ENCODE measurements at places on chromosomes 5 and 9. TPM values are rescaled to one million over a fixed set of nuclear protein-coding genes. Genes with fewer than 3 reads are reported as not detected.

The SPRY4 gene
- 0.27 TPM for total RNA-seq

The TMC1 gene
- not detected for total RNA-seq

The PANK3 gene
- 47.3 TPM for total RNA-seq

The PCDHB15 gene
- total RNA-seq = not detected

The FOXI1 gene
- not detected for total RNA-seq

The RASEF gene
- total RNA-seq = not detected

The INPP5E gene
- 16.5 TPM for total RNA-seq

The STXBP1 gene
- 12.1 TPM for total RNA-seq

The RNF224 gene
- not detected for total RNA-seq

The SH2D3C gene
- total RNA-seq = 71.4 TPM

The BHMT gene
- total RNA-seq = not detected

The DELE1 gene
- total RNA-seq = 72.1 TPM

The MRRF gene
- total RNA-seq = 34.1 TPM

The TAL2 gene
- not detected for total RNA-seq

The GABRA1 gene
- not detected for total RNA-seq

The ANKRD34B gene
- not detected for total RNA-seq

The TAS2R1 gene
- not detected for total RNA-seq

The PTGES gene
- total RNA-seq = not detected

The PDE6A gene
- total RNA-seq = not detected

The TRPM6 gene
- total RNA-seq = not detected

The HRCT1 gene
- not detected for total RNA-seq

The MLANA gene
- total RNA-seq = not detected

The TNFSF8 gene
- total RNA-seq = 88.8 TPM

The SPATA31D4 gene
- total RNA-seq = not detected

The NXNL2 gene
- not detected for total RNA-seq

The PROB1 gene
- total RNA-seq = 3.4 TPM

The PPP2R2B gene
- 1.8 TPM for total RNA-seq

The CCDC69 gene
- total RNA-seq = 84.1 TPM

The BTNL9 gene
- total RNA-seq = not detected

The IFNK gene
- not detected for total RNA-seq

The IL3 gene
- 0.40 TPM for total RNA-seq

The NR4A3 gene
- total RNA-seq = 0.29 TPM

The FRRS1L gene
- total RNA-seq = not detected

The ZNF366 gene
- not detected for total RNA-seq

The AK8 gene
- total RNA-seq = not detected

All from activated CD4-positive, alpha-beta T cell treated with anti-CD3 and anti-CD28 coated beads, Interleukin-2, amount 10 ng/mL, durations not matched to agents 7 days and 5 days (primary cell).